NCI-H345 (cell line): ENCODE measurements at places on chromosomes 11 and 22.

- DNase-seq, result no peak
These were observed 149.0 kb downstream of the SPON1 start for GRCh38 chr11:14111496-14111895.

DNA sequence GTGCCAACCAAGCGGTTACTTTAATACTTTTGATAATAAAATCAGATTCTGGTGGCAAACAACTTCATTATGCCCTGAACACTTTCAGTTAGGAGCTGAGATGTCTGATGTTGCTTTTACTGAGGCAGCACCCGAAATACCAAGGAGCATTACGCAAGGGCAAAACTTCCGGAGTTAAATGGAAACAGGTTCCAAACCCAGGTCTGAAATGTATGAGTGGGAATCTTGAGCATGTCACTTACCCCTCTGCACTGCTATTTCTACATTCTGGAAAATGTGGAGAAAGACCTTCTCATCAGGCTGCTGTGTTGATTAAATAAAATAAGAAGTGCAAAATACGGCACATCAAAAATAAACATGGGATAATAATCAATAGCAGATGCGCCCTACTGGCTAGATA, 315.1 kb downstream of the LARGE1 start:
- DNase-seq, result no peak

DNA sequence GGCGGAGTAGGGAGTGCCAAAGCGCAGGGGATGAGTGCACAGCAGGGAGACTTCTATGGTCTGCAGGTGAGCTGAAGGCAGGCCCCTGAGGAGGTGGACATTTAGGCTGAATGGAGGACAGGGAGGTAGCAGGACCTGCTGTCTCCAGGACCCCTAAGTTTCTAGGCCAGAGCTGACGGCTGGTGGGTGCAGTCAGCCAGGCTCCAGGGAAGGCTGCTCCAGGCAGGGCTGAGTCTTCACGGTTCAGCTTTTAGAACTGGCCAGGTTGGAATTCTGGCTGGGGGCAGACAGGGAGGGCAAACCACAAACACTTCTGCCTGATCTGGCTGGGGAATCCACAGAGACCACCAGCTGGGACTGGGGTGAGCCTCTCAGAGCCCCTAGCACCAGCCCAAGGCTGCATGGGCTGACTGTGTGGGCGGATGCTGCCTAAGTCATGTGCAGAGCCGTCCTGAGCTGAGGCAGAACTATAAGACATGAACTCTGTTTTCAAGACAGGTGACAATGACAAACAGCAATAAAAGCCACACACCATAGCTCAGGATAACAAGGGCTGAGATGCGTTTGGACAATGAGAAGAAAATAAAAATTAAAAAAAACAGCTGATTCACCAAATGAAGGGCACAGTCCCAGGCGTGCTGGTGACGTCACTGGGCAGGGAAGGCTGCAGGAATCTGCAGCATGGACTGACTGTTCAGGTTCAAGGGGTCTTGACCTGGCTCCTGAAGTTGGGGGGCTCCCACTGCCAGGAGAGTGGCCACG, 10.4 kb upstream of the MALAT1 start:
- peak; percentile 67 for DNase-seq

DNA sequence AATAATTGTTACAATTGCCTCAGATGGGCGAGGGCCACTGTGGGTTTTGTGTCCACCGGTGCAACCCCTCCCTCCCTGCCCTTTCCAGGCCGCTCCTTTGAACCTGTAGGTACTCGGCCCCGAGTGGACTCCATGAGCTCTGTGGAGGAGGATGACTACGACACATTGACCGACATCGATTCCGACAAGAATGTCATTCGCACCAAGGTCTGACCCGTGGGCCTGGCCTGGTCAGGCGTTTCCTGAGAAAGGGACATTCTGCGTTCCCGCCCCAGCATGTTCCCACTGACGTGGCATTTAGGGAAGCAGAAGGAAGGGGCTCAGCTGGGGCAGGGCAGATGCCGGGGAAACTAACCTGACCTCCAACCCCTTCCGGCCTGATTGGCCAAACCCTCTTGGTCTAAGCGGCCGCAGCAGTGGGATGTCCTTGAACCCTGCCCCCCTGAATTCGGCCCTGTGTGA, 10.1 kb downstream of the SIDT2 start:
- no peak for DNase-seq

- DNase-seq, result no peak
These were observed 41.3 kb downstream of the CDKN1C start for GRCh38 chr11:2844116-2844842.

- DNase-seq, result peak; percentile 12
These were observed 6.7 kb upstream of the GSTP1 start for GRCh38 chr11:67576735-67577475.

DNA sequence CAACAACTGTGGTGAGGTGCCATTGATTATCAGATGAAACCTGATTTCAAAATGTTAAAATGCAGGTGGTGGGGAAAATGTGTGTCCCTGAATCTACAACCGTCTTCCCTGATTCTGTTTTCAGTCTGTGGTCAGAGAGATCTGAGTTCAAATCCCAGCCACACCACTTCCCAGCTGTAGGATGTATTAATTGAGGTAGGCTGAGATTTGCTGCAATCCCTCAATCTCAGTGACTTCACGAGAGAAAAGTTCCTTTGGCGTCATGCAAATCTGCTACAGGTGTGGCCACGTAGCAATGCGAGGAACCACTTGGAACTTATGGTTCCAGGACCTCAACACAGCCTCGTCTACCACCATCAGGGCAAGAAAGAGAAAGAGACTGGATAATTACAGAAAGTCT, 56.2 kb downstream of the BCL2L13 start:
- DNase-seq, result no peak

DNA sequence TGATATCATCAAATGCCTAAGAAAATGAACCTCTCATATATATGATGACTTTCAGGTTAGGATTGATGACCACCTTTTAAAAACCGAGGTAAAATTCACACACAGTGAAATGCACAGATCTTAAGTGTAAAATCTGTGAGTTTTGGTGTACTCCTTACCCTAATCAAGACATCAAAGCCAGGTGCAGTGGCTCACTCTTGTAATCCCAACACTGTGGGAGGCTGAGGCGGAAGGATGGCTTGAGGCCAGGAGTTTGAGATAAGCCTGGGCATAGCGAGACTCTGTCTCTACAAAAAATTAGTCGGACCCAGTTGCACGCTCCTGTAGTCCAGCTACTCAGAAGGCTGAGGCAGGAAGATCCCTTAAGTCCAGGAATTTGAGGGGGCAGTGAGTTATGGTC, 140.4 kb downstream of the UVRAG start:
- DNase-seq, result no peak

GRCh38 chr11:15289723-15290122, 175.0 kb downstream of the INSC start:
- peak; percentile 6 for DNase-seq

GRCh38 chr22:30432520-30432919, 7.0 kb downstream of the MTFP1 start:
- no peak for DNase-seq
